Activated naive CD4-positive, alpha-beta T cell (primary cell): ENCODE measurements at places on chromosomes 1 and 21.

GRCh38 chr21:27580276-27580675 is 613.4 kb upstream of the ADAMTS5 start:
- no peak for DNase-seq

DNA sequence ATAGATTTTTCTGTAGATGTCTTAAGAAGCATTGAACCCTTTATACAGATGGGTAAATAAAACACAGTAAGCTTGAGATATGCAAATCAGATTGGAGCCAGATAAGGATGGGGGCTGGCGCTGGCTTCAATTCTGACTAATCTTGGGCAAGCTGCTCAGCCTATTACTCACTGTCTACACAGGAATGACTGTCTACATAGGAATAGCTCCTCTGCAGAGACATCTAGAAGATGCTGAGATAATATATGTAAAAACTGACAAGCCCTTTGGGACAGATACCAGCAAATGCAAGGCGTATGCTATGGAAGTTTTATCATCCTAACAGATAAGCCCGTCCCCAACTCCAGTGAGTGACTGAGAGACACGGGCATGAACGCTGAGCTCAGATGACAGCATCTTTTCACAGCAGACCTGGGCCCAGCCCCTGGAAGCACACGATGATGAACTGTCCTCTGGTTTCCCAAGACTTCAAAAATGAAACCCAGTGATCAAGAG is 1.7 kb downstream of the CLDN14 start:
- no peak for DNase-seq

GRCh38 chr21:18114810-18115209 is 129.8 kb upstream of the CHODL start:
- DNase-seq: no peak

- no peak for DNase-seq
Observed at GRCh38 chr1:183461350-183461749, 10.9 kb upstream of the SMG7 start.

GRCh38 chr1:2127187-2128145 is 67.1 kb downstream of the FAAP20 start:
- DNase-seq: no peak

DNA sequence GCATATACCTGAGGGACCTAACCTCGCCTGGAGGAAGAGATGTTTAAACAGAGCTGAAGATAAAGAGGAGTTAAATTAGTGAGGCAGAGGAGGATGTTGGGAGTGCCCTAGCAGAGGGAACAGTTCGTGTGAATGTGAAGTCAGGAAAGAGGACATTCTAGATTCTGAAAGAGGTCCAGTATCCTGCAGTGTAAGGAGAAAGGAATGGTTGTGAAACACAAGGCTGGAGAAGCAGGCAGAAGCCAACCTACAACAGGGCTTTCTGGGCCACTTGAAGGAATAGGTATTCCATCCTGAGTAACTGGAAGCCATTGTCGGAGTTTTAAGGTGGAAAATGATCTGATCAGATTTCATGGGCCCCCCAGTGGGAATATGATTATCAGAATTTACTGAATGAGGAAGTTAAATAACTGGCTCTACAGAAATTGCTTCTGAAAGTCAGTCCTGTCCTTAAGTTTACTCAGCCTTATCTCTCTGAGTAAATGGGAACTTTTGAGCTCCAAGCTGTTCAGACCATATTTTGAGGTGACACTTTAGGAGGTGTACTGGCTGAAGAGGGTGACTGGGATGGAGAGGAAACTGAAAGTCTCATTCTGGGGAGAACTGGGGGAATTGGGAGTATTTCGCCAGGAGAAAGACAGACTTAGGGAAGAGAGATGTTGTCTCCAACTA is 24.4 kb upstream of the FAAH start:
- DNase-seq: no peak

- no peak for DNase-seq
Observed at GRCh38 chr1:47208374-47208850, 18.6 kb upstream of the PDZK1IP1 start.

DNA sequence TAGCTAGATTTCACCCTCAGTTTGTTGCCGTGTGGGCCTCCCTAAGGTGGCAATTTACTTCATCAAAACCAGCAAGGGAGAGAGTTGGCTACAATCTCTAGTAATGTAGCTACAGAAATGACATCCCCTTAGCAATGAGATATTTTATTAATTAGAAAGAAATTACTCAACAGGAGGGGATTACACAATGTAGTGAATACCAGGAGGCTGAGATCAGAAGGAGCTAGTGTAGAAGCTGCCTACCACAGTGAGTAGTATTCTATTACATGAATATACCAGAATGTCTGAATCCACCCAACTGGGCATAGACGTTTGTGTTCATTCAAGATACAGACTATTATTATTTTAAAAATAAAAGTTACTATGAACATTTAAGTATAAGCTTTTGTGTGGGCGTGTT is 868.2 kb upstream of the CXADR start:
- DNase-seq: no peak

DNA sequence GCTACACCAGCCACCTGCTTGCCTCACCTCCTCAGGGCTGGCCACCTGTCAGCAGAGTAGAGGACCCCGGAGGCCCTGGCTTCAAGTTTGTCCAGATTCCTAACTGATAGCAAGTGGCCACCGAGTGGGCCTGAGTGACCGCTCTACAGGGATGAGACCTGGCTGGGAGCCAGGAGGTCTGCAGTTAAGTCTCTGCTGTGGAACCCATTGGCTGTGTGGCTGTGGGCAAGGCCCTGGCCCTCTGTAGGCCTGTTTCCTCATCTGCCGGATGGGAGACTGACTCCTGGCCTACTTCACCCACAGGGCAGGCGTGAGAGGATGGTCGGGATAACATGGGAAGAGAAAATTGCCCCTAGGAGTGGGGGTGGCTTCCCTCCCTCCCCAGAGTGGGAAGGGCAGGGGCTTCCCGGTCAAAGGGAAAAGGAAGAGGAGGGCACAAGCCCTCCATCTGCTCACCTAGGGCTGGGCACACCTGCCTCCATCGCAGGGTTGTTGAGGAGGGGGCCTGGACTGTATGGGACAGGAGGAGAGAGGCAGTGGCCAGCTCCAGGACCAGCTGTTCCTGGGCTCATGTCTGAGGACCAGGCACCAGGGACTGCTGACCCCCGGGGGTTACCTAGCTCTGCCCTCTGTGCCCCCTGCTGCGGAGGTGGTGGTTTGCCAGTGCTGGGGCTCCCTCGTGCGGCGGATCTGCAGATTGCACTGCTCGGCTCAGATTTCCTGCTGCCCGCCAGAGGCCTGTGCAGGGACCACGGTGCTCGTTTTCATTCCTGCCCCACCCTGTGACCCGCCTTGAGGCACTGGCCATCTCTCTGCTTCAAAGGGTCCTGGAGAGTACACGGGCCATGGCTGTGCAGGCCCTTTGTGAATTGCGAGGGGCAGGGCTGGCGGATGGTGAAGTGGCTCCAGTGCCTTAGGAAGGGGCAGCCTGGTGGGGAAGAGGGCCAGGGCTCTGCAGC is 9.1 kb upstream of the MTFR1L start:
- peak; percentile 80 for DNase-seq

DNA sequence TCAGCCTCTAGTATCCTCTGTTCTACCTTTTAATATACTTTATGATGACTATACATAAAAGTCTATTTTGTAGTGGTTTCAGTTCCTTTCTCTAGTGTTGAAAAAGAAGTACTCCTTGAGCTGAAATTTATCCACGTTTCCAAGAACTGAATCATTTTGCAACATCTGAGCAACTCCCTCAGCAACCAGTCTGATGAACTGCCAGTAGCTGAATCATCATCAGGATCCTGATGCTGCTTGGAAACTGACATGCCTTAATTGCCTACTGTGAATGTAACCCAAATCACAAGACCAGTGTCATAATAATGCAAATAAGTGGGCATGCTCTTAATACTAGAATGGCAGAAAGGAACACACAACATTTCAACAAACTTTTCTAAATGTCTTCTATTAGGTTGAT is 103.3 kb downstream of the CYYR1 start:
- DNase-seq: no peak

DNA sequence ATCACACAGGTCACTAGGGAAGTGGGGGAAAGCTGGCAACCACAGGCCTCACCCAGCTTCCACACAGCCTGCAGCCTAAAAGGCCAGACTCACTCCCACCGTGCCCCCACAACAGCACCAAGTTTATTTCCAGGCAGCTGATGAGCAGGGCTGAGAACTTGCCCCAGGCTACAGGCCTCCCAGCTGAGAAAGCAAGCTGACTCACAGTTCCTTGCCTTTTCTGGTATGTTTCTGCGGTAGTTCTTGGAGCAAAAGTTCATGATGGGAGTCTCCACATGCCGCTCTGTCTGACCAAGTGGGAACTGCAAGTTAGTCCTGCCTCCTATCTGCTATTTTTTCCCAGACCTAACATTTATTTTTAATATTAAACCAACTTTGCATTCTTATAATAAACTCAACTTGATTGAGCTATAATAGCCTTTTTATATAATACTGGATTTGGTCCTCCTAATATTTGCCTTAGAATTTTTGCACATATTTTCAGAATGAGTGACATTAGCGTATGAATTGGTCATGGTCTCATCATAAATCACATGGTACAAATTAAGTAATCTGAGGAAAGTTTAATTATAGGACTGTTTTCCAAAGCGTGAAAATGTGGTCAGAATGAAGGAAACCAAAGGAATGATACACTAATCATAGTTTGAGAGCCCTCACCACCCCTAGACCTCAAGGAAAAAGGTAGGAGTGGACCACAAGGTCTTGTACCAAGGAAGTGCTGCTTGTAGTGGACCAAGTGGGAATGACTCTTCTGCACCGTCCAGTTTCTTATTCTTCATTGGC is 30.7 kb downstream of the RPAP2 start:
- no peak for DNase-seq

- DNase-seq: no peak
Observed at GRCh38 chr1:9400425-9401079, 107.9 kb downstream of the SPSB1 start.

DNA sequence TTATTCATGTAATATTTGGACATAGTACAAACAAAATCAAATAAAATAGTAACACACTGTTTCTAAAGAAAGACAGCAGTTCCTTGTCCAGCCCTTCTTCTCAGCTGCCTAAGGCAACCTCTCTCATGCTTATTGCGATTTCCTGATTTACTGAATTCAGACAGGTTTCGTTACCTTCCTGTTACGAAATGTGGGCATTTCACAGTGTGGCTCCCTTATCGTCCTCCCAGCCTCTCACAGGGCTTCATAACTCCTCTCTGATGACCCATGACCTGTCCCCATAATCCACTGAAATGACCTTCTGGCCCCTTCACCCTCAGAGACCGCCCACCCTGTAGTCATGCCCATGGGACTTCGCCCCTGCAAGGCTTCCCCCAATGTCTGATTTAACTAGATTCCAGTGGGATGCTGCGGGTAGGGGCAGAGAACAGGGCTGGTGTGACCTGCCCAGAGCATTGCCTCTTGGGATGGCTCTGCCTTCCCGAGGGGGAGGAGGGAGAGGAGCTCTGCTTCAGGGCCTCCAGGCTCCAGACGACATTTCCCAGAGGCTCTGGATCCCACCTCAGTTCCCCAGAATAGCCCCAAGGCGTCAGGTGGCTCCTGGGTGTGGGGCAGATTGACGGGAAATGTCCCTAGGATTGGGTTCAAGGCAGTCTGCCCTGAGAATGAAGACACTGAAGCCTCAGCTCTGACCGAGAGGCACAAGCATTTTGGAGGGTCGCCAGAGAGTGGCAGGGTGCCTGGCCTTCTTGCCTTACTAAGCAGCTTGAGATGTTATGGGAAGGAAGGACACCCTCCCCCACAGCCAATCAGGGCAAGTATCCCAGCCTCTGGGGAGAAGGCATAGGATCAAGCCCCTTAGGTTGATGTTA is 20.6 kb downstream of the PADI2 start:
- no peak for DNase-seq

DNA sequence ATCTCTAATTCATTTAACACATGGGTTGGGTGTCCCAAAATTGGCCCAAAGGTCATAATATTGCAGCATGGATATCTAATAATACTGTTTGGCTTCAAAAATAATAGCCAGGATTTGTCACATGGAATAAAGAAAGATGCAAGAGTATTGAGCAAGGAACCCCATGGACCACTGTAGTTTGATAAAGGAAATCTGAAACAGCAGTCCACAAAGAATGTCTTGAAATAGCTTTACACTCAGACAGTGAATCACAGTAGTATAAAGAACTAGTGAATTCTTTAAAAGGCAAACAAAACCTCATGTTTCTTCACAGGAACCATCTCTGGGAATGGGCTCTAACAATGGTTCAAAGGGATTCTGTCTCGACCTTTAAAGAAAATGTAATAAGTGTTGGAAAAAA is 576.1 kb upstream of the ZRANB2 start:
- no peak for DNase-seq

GRCh38 chr1:218383051-218383450 is 37.9 kb downstream of the TGFB2 start:
- DNase-seq: no peak

- DNase-seq: no peak
Observed at GRCh38 chr1:68745451-68745850, 248.6 kb upstream of the DEPDC1 start.

DNA sequence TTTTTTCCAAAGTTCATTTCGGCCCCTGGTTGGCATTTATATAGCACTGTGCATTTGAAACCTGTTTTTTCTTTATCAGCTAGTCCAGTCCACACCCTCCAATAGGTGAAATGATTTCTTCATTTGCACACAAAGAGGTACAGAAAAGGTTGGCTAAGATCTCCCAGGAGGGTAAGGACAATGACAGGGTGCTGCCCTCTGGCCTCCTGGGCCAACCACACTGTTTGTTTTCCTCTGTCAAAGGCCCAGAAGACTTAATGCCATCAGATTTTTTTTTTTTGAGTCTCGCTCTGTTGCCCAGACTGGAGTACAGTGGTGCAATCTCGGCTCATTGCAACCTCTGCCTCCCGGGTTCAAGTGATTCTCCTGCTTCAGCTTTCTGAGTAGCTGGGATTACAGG is 70.1 kb upstream of the EFHD2 start:
- no peak for DNase-seq

GRCh38 chr1:26702680-26703038 is 6.8 kb downstream of the ARID1A start:
- DNase-seq: no peak

GRCh38 chr1:224744521-224744920 is 128.4 kb downstream of the CNIH3 start:
- DNase-seq: no peak

DNA sequence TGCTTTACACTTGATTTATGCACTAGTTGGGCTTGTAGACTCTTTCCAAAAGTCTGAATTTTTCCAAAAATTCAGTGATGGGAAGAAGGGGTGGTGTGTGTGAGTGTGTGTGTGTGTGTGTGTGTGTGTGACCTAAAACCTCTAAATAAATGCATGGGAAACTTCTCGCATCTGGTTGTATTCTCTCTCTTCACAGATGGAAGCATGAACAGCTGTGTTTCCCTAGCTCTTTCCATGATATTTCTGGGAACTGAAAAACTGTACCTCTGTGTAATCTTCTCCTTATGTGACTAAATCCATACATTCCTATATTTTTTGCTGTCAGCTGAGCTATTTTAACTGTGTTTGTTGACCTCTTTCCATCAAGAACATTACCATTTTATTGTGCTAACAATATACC is 26.2 kb upstream of the CYYR1 start:
- no peak for DNase-seq

GRCh38 chr1:192133350-192133926 is 24.8 kb upstream of the RGS18 start:
- DNase-seq: no peak
